ENCODE measurements at places on chromosomes 16 and 17.
A peak's percentile ranks its signal among the peaks of the same experiment; 100 is the strongest.

DNA sequence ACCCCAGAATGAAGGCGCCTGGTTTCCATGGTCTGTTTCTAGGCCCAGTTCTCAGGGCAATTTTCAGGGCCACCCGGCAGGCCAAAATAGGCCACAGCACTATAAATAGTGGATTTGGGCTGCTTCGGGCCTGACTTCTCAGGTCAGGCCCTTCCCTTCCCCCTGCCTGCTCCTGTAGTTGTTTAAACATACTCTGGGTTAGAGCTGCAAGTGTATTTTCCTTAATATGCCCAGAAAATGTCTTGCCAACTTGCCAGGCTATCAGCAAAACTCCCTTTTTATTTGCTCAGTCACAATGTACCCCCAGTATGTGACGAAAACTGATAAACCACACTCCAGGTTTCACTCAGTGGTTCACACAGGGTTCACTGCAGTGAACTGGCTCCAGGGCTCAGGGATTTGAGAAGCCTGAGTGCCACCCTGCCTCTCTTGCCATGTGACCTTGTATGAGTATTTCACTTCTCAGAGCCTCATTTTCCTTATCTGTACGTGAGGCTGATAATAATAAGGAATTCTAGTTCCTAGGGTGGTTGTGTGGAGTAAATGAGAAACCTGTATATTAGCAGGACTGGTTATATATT, 76.5 kb downstream of the GPRC5B start:
- DNase-seq = no peak

DNA sequence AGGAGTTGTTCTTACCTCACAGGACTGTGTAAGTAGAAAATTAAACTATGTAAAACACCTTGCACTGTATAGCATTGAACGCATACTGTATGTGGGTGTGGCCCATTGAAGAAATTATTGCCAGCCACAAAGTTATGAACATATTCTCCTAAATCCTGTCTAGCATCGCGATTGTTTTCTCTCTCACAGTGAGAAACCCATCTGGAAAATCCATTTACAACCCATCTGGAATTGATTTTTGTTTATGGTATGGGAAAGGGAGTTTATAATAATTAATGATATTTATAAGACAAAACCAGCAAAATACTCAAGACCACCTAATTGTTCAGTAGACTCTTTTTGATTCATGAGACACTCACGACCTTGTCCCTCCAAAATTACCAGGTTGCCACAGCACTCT, 22.1 kb upstream of the MON1B start:
- DNase-seq = no peak

DNA sequence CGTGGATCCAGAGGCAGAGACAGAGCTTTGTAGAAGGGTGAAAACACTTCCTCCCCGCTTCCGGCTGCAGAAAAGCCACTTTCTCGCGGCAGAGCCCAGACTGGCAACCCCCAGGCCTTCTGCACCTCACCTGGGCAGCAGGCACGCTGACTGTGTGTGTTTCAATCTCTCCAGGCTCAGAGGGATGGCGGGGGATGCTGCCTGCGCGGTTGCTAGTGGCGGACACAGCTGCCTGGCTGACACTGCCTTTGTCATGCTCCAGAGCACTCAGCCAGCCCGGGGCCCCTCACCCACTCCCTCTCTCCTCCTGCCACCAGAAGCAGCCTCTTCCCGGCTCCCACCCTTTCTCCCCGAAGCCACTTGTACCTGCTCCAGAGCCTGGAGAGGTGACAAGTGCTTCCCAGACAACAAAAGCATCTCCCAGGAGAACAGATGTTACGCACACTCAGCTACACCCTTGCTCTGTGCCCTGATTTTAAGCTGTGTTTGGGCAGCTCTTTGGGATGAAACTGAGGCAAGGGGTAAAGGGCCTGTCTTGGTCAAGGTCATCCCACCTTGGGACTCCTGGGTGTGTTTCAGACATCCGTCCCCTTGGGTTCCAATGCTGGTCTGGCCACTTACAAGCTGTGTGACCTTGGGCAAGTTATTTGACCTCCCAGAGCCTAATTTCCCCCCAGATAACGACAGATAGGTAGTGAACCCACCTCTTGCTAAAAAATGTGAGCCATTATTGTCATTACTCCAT, 9.2 kb upstream of the GLIS2 start:
- no peak for DNase-seq

DNA sequence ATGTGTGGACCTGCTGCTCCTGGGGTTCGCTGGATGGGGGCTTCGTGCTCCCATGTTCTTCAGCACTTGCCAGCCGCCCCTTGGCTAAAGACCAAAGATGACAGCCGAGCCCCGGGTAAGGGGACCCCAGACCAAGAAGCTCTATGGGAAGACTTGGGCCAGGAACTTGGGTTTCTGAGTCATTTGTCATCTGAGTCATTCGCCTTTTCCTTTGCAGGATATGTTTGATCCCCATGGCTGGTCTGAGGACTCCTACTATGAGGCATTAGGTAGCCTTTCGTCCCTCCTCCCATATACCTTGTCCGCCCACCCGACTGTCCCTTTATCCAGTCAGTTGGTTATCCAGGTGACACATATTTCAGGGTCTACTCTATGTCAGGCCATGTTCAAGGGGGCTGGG, 17.7 kb upstream of the ITGB4 start:
- DNase-seq = no peak

- no peak for DNase-seq
Measured at GRCh38 chr17:48006936-48007709, 30.5 kb downstream of the COPZ2 start.

DNA sequence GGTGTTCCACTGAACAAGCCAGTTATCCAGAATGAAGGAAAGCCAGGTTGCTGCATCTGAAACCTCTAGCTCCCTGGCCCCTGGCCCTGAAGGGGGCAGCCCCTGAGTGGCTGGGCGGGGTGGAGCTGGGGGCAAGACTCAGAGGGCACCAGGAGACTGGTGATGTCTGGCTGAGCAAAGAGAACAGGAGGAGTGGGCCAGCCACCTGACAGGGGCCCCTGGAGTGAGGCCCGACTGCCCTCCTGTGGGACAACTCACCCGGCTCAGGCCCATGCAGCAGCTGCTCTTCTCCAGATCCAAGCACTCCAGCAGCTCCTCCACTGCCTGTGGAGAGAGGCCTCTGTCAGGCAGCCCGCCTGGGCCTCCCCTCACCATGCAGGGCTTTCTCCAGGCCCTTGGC, 60.4 kb downstream of the PIPOX start:
- DNase-seq = no peak

DNA sequence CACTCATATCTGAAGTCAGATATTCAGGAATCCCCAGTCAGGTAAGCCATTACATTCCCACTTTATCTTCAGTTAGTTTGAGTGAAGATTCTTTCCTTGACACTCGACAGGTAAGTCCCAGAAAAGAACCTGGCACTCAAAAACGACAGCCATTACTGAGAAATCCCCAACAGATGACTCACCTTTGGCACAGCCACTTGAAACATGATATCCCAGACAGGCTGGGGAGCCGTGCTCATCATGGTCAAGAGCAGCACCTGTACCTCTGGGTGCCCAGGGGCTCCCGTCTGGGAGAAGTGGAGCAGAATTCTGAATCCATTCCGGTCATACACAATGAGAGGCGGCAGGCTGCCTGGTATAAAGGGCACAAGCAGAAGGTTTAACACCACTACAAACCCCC, 16.8 kb upstream of the COG7 start:
- DNase-seq = peak; percentile 27

GRCh38 chr17:66364508-66364907, 62.1 kb downstream of the PRKCA start:
- no peak for DNase-seq

- no peak for DNase-seq
Measured at GRCh38 chr17:75008373-75008772, 4.1 kb upstream of the MRPL58 start.

DNA sequence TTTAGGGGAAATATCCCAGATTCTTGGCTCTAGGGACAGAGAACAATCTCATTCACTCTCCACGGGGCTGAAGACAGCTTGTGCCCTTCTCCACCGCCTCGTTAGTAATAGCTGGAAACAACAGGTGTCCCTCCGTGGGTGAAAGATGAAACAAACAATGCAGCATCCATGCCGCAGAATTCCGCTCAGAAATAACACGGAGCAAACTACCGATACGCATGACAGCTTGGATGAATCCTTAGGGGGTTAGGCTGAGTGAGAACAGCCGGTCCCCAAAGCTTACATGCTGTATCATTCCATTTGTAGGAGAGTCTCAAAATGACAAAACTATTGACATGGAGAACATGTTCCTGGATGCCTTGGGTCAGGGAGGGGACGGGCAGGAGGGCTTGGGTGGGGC, 29.4 kb upstream of the CACNG1 start:
- no peak for DNase-seq

DNA sequence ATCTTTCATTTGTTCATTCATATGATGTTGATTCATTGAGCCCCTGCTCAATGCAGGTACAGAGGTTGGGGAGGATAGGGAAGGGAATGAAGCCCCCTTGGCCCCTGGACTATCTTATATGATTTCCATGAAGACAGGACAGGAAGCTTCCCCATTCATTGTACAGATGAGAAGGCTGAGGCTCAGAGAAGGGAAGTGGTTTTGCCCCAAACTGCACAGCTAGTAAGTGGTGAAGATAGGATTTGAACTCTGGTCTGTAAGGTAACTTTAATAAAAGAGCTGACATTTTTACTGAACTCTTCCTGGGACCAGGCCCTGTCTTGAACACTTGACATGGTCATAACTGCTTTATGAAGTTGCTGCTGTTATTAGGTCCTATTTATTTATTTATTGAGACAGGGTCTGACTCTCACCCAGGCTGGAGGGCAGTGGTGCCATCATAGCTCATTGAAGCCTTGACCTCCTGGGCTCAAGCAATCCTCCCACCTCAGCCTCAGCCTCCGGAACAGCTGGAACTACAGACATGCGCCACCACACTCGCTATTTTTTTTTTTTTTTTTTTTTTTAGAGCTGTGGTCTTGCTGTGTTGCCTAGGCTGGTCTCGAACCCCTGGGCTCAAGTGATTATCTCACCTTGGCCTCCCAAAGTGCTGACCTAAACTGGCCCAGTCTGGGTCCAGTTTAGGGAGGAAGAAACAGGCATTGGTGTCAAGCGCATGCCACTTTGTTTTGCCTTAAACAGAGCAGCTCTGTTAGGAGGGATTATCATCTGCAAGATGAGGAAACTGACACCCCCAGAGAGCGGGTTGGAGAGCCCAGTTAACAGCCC, 5.0 kb downstream of the CTF1 start:
- no peak for DNase-seq

- DNase-seq = no peak
Measured at GRCh38 chr16:46763147-46763546, 15.0 kb upstream of the MYLK3 start.

GRCh38 chr16:674968-675883, at the start of gene RHBDL1:
Gene RHBDL1, plus strand, starts transcription at chr16:675671. Its CDS starts 120 bp downstream, at chr16:675791.
- DNase-seq = peak; percentile 44

DNA sequence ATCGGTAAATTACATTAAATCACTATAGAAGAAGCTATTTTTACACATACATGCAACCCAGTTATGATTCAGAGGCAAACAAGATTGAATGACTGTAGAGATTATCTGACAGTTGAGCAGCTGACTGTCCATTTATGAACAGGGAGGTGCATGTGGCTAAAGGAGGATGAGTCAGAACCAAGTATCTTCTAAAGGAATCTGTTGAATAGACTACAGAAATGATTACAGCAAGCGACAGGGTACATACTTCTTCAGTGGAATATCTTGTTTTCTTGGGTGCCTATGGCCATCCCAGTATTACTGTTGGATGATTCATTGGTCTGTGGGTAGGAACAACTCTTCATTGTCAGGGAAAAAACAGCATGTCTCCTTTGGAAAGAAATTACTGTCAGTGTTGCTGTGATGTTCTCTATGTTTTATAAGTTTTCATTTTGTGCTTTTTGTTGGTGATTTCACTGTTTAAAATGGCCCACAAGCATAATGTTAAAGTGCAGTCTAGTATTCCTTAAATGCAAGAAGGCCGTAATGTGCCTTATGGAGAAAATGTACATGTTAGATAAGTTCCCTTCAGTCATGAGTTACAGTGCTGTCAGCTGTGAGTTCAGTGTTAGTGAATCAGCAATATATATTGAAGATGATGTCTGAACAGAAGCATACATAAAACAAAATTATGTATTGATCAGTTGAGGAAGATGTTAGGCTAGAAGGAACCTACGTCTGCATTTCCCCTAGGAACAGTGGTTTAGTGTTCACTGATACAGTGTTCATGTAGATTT, 27.0 kb downstream of the CBFB start:
- DNase-seq = peak; percentile 95

DNA sequence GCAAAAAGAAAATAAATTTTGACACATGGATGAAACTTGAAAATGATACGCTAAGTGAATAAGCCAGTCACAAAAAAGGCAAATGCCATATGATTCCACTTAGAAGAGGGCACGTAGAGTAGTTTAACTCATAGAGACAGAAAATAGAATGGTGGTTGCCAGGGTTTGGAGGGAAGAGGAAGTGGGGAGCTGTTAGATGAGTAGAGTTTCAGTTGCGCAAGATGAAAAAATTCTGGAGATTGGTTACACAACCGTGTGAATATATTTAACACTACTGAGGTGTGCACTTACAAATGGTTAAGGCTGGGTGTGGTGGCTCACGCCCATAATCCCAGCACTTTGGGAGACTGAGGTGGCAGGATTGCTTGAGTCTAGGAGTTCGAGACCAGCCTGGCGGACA, 93.4 kb upstream of the TMEM132E start:
- DNase-seq = no peak

DNA sequence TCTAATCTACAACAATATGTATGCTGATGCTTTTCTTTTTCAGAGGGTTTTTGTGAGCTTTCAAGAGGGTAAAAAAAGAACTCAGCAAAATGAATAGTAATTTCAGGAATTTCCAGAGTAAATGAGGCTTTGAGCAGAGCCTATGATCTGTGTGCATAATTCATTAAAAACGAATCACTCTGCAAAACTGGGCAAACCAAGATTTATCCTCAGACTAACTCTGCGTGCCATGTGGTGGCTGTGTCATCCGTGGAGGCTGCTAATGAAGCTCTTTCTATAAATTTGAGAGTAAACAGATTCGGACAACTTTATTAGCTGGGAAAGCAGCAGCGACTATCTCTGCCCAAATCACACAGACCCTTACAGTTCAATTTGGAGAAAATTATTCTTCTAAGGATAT, 83.8 kb downstream of the FOXL1 start:
- DNase-seq = peak; percentile 29

DNA sequence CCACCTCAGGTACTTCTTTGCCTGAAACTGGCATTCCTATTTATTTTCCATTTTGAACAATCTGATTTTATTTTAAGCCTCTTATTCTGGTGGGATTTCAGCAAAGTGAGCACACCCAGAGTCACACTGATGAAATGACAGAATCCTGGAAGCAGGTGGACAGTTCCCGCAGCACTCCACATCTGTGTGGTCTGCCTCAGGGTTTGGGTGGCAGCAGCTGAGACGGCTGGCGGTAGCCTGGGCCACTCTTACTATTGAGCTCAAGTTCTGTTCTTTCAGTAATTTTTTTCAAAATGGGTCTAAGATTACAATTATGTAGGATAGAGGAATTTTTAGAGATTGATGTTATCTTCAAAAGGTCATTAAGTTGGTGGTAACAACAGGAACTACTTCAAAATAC, 32.5 kb upstream of the ENDOV start:
- DNase-seq = no peak

All from EL (cell line).